ENCODE measurements at places on chromosomes 1 and 21. TPM values are rescaled to one million over a fixed set of nuclear protein-coding genes. Genes with fewer than 3 reads are reported as not detected.

- no peak for DNase-seq
Observed at GRCh38 chr1:173039626-173040025, 11.1 kb downstream of the TNFSF18 start.

- DNase-seq = no peak
Observed at GRCh38 chr1:201125019-201125418, 2.0 kb downstream of the ASCL5 start.

- no peak for DNase-seq
Observed at GRCh38 chr1:117567435-117567834, 38.4 kb upstream of the TENT5C start.

- DNase-seq = no peak
Observed at GRCh38 chr1:67752306-67752705, 67.3 kb downstream of the GADD45A start.

DNA sequence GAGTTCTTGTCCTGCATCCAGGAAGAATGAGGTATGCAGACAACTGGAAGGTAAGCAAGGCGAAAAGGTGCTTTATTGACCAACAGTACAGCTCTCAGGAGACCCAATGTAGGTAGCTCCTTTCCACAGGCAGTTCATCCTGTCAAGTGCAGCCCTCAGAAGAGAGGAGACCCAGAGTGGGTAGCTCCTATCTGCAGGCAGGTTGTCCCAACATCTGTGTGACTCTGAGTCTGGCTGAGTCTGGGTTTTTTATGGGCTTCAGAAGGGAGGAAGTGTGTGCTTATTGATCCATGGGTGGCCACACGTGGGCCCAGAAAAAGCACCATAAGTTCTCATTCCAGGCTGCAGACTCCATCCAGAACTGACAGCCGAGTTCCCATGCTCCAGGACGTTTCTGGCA lies 34.0 kb downstream of the ZNF691 start:
- DNase-seq = no peak

DNA sequence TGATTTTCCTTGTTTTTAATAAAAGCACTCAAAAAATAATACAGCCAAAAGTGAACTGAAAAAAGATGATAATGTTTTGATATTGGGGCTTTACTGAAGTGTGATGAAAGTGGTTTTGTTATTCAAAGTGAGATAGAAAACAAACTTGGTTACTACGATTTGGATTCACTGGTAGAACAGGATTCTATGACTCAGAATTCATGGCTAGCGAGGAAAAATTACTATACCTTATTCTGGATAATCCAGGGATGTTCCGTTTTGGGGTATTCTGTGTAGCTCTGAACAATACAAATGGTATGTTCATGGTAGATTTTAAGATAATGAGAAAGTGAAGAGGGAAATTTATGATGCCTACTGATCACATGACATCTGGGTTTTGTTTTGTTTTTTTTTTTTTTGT lies 117.7 kb downstream of the NRDC start:
- DNase-seq = no peak

- DNase-seq = no peak
Observed at GRCh38 chr1:24362982-24363614, 43.9 kb downstream of the GRHL3 start.

DNA sequence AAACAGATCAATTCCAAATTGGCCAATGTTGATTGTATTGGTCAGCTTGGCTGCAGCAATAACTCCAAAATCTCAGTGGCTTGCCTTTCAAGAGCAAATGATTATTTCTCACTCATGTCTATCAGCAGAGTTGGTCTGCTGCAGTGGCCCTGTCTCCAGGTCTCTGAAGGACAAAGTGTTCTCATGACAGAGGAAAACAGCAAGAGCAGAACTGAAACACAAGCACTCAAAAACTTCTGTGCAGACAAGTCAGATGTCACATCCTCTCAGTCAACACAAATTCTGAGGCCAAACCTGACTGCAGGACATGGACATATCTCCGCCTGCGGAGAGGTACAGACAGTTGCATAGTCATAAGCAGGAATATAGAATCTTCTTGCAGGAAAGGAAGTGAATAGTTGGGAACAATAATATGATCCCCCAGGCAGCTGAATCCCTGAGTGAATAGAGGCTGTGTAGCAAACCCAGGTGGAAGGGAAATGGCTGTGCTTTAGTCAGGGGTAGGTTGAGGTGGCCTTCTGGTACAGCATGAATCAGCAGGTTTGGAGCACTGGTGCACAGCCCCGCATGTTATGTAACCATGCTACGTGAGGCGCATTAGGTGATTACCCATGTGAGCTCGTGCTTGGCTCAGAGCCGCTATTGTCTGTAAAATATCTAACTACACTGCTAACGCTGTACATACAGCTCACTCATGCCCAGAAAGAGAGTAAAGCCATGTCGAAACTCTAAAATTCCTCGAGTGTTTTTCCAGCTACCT lies 17.1 kb upstream of the UBE2U start:
- no peak for DNase-seq

DNA sequence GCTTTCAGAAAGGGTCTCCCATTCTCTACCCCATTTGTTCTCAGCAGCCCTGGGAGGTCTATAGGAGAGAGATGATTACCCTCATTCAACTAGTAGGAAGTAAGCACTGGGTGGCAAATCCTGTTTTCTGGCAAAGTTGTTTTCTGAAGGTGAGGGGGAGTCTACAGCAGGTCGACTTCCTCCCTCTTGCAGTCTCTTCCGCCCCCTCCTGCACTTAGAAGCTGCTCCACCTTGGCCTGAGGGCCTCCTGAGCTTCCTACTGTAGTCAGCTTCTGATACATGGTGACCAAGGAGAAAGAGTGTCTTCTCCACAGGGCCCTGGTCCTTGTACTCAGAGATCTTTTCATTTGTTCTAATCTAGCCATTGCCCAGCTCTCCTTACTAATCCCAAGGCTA lies 93.1 kb downstream of the RGL1 start:
- no peak for DNase-seq

AQP10 gene
- 4.9 TPM for total RNA-seq

ANKRD65 gene
- not detected for total RNA-seq
